ENCODE measurements at places on chromosomes 5 and 9. TPM values are rescaled to one million over a fixed set of nuclear protein-coding genes. Genes with fewer than 3 reads are reported as not detected.

- DNase-seq = no peak
Observed at GRCh38 chr9:6096821-6097220, 81.4 kb upstream of the RANBP6 start.

DNA sequence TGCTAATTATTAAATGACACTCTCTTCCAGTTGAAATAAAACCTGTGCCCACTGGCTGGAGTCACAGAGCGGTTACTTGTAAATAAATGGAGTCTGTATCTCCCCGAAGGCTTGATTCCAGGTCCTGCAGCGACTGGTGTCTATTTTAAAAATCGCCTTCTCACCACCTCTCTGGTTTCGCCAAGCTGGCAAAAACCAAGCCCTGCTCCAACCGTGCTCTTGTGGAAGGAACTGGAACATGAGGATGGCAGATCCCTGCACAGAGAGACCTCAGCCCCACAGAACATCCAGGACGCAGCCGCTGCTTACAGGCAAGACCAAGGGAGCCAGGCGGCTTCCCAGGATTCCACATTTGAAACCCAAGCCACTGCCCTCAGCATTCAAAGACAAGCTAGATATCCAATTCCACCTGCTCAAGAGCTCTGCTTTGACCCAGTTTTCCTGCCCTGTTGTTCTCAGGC, 15.0 kb downstream of the SEMA4D start:
- DNase-seq = no peak

- DNase-seq = no peak
Observed at GRCh38 chr5:153678617-153679329, 188.3 kb downstream of the GRIA1 start.

LMX1B gene
- total RNA-seq = not detected

DNA sequence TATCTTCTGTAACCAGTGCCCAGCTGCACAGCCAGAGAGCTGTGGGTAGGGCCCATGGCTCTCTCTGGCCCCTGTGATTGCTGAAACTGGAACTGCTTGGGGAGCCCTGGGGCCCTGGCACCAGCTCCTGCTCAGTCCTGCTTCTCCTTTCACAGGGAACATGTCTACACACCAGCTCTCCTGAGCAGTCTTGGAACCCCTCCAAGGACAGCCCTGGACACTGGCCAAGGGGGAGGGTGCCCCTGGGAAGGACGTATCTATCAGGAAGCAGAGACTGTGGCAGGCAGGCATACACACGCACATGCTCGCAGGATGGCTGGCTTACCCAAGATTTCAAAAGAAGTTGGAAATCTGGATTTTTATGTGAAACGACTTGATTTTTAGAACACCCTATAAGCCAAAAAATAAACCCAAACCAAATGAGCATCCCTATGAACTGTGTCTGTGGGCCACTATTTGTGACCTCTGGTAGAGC, 8.8 kb upstream of the TRAF1 start:
- peak; percentile 96 for DNase-seq

FCN2 gene
- total RNA-seq = not detected

- no peak for DNase-seq
Observed at GRCh38 chr9:91820126-91820750, 129.8 kb downstream of the ROR2 start.

SLC27A4 gene
- total RNA-seq = 28.0 TPM

DNA sequence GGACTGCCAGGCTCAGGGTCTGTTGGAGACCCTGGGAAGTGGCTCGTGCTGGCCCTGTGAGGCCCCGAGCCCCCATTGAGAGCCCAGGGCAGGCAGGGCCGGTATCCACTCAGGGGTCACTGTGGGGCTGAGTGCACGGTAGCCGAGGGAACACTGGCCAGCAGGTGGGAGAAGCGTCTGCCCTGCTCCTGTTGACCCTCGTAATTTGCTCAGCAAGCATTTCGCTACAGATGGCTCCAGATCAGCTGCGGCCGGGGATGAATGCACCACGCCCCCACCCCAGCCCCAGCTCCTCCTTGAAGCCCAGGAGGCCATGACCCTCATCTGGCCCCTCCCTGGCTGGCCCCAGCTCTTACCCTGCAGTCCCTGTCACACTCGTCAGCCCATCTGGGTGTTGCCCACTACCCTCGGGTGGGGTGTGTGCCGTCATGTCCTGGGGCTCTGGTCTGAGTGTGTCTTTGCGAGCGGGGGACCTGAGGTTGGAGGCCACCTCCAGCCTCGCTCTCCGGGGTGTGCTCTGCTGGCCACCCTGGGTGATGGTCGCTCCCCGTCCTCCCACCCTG, 6.1 kb upstream of the NRARP start:
- DNase-seq = no peak

GRCh38 chr5:178104492-178104891, 8.8 kb upstream of the N4BP3 start:
- no peak for DNase-seq

PAEP gene
- not detected for total RNA-seq

PBX3 gene
- total RNA-seq = 82.3 TPM

DNA sequence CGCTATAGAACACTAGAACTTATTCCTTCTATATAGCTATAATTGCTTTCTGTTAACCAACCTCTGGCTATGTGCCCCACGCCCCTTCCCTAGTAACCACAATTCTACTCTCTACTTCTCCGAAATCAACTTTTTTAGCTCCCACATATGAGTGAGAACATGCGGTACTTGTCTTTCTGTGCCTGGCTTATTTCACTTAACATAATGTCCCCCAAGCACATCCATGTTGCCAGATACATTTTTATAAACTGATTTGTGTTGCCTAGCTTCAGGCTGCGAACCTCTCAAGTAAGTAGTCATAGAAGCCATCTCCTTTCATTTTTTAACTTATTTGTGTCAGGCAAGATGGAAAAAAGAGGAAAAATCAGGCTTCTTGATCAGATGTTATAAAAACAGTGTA, 249.5 kb downstream of the TMEM167A start:
- no peak for DNase-seq

CDH6 gene
- total RNA-seq = 5.2 TPM

GRCh38 chr9:21681641-21682040, 120.8 kb upstream of the MTAP start:
- no peak for DNase-seq

GRCh38 chr5:155211764-155212163, 198.2 kb downstream of the KIF4B start:
- no peak for DNase-seq

GRCh38 chr5:86644843-86645242, 27.1 kb downstream of the COX7C start:
- no peak for DNase-seq

SPATA31A7 gene
- not detected for total RNA-seq

- peak; percentile 89 for DNase-seq
Observed at GRCh38 chr5:126777975-126778674, 1.2 kb downstream of the LMNB1 start.

GRCh38 chr9:70580606-70581195, 166.2 kb upstream of the KLF9 start:
- peak; percentile 11 for DNase-seq

GRCh38 chr5:54774281-54775170, 210.9 kb downstream of the ESM1 start:
- no peak for DNase-seq

- no peak for DNase-seq
Observed at GRCh38 chr5:32786311-32786710, 75.2 kb downstream of the NPR3 start.

DNA sequence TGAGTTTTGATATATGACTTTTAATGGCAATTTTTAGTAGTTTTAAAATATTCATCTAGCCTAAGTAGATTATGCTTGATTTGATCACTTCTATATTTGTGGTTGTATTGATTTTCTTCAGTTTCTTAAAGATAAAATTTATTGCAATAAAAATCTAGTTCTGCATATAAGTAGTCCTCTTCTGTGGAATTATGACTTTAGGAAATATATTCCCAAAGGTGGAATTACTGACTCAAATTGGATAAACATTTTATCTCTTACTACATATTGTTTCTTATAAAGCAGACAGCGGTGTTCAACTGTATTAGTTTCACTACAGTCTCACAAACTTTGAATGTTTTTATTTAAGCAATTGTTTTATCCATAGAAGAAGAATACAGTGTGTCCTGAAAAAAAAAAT, 883.0 kb upstream of the SEMA6A start:
- no peak for DNase-seq

- no peak for DNase-seq
Observed at GRCh38 chr5:181190711-181191525, 14.1 kb downstream of the TRIM7 start.

GRCh38 chr9:87340391-87340790, 157.3 kb upstream of the DAPK1 start:
- no peak for DNase-seq

DNA sequence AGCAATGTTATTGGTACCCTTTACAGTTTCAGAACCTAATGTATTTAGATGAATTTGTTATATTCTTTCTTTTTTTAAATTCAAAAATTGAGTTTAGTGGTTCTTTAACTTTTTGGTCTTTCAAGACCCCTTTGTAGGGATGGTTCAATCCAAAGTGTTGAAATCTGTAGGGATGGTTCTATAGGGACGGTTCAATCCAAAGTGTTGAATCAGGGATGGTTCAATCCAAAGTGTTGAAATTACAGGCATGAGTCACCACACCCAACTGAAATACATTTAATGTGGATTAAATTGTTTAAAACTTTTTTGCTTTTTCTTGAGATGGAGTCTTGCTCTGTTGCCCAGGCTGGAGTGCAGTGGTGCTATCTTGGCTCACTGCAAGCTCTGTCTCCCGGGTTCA, 30.6 kb downstream of the SNX2 start:
- DNase-seq = no peak

DNA sequence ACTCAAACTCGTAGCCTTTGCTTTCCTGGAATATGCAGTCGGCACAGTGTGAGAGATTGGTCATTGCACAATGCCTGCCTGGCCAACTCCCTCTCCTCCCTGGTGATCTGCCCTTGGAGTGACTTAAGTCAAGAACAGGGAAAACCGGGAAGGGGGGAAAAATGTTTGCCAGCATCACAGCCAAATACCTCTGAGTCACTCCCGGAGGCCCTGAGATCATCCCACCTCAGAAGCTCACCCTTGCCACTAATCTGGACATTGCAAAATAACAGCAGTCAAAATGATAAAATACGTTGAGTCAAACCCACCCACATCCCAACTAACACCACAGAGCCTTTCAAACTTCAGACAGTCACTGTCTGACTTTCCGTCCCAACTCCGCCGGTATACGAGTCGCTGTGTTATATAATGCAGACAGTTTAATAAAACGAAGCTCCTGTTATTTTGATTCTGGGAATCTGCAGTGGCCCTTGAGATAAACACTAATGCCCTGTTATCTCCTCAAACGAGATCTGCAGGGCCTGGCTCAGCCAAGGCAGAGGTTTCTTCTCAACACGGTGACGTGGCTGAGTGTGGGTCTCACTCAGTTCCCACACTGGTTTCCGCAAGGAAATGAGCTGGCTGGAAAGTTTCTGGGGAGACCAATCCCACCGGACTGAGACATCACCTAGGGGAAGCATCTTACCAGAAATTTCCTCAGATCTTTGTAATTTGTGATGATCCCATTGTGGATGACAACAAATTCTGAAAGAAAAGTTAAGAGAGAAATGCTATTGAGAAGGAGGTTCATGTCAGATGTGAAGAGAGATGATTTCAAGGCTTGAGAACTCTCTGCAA, 22.1 kb downstream of the GFPT2 start:
- DNase-seq = peak; percentile 99

DNA sequence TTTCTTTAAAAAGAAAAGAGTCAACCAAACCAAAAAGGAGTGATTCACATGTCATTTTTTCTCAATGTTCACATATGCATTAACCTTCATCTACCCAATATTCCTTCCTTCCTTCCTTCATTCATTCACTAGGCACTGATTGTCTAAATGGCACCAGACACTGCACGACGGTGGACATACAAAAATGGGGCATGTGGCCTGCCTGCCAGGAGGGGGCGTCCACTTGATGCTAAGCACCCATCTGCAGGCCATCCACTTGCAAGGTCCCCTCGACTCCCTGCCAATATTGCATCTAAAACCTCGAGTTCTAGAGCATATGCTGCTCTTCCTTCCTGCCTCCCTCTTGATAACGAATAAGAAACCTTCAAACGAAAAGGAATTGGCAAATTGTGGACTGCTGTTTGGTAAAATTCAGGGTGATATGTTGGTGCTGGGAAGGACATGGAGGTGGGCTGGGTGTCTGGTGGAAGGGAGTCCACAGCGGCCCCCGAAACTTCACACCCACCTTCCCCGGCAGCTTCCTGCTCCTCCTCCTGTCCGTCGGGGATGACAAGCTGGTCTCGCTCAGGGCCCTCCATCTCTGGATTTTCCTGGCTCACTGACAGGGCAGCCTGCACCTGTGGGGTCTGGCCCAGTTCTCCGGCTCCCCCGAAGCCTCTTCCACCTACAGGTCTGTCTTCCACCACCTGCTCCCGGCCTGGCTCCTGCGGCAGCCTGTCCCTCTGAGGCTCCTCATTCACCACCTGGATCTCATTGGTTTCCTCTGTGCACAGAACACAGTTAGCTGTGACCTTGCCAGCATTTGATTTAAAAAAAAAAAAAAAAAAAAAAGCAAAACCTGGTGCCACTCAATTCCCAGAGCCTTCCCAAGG, 64.3 kb downstream of the GOLM1 start:
- no peak for DNase-seq

DNA sequence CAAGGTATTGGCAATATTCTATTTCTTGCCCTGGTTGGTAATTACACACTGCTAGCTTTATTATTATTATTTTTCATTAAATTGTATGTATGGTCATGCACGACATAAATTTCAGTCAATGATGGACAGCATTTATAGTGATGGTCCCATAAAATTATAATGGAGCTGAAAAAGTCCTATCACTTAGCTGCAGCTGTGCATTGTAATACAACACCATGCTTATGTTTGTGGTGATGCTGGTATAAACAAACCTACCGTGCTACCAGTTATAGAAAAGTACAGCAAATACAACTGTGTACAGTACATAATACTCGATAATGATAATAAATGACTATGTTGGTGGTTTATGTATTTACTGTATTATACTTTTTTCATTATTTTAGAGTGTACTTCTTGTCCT, 65.5 kb downstream of the NR3C1 start:
- DNase-seq = no peak

GPR21 gene
- total RNA-seq = not detected

SLC46A2 gene
- total RNA-seq = not detected

LCN15 gene
- not detected for total RNA-seq

C9orf153 gene
- not detected for total RNA-seq

HMMR gene
- total RNA-seq = 9.3 TPM

GRCh38 chr9:35114113-35114839, 1.4 kb downstream of the ATOSB start:
- DNase-seq = no peak

DNA sequence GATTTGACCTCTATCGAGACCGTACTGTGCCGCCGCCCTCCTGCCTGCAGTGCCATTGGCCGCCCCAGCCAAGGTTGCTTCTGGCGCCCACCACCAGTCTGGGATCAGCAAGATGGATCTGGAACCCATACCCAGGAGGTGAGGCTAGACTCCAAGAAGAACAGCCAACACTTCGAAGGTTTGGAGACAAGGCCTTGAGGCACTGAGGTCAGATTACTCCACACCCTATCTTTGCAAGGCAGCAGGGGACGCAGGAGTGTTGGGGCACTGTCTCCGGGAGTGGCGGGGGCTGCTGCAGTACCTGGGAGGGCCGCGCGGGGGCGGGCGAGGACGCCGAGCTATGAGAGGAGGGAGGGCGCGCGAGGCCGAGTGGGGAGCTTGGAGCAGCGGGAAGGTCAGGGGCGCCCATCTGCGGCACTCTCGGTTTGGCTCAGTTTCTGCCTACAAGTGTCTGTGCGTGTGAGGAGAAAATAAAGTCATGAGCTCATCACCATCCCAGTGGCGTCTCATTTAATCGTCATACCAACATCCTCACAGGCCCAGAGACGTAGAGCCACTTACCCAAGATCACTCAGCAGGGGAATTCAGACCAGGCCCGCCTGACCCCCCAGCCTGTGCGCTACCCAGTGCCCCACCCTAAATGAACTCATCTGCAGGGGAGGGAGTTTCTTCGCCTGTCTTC, 20.5 kb upstream of the PSD2 start:
- no peak for DNase-seq

Data from vagina (tissue), 2 donors.